ENCODE measurements at places on chromosomes 16 and 17. TPM values are rescaled to one million over a fixed set of nuclear protein-coding genes. Genes with fewer than 3 reads are reported as not detected.

Gene PRR11
- total RNA-seq = 2.5 TPM

Gene CSH2
- not detected for total RNA-seq

Gene WFDC1
- total RNA-seq = 7.6 TPM

Gene SULT1A4
- 2.1 TPM for total RNA-seq

Gene CRHR1
- 6.2 TPM for total RNA-seq

Gene ZNF263
- total RNA-seq = 36.0 TPM

Gene PRR35
- not detected for total RNA-seq

Gene GRN
- 95.3 TPM for total RNA-seq

Gene PGAP3
- 7.4 TPM for total RNA-seq

Gene TP53TG3B
- not detected for total RNA-seq

Gene SLC5A11
- total RNA-seq = not detected

Gene CD300E
- total RNA-seq = not detected

Gene KREMEN2
- total RNA-seq = 0.46 TPM

Gene GAA
- total RNA-seq = 17.1 TPM

Gene DYNLL2
- total RNA-seq = 66.9 TPM

Gene KAT2A
- total RNA-seq = 18.7 TPM

Gene IRX5
- total RNA-seq = 3.5 TPM

Gene CCT6B
- total RNA-seq = 3.9 TPM

Gene KIF18B
- total RNA-seq = 1.4 TPM

Gene RANBP10
- 6.9 TPM for total RNA-seq

Gene CA10
- 93.2 TPM for total RNA-seq

Gene OTOA
- total RNA-seq = 0.69 TPM

Gene ARHGDIA
- total RNA-seq = 33.2 TPM

Gene GLYR1
- 72.2 TPM for total RNA-seq

Gene PRSS27
- total RNA-seq = 3.9 TPM

Gene HSPB9
- total RNA-seq = 0.23 TPM

Gene SRR
- 51.9 TPM for total RNA-seq

Gene SERPINF2
- not detected for total RNA-seq

Gene DDX42
- 82.4 TPM for total RNA-seq

Gene ANKRD40CL
- not detected for total RNA-seq

Gene P2RX1
- total RNA-seq = 0.23 TPM

Gene LITAF
- 26.1 TPM for total RNA-seq

Gene GINS3
- 3.9 TPM for total RNA-seq

Gene TP53TG3D
- 0.92 TPM for total RNA-seq

Gene SALL1
- 8.1 TPM for total RNA-seq

Gene KCNH4
- total RNA-seq = 1.8 TPM

Gene HAP1
- total RNA-seq = 9.9 TPM

Gene UBB
- 1,701 TPM for total RNA-seq

Gene NPB
- 4.2 TPM for total RNA-seq

Gene DRC7
- total RNA-seq = 3.0 TPM

Gene C1QTNF1
- total RNA-seq = 3.2 TPM

Gene SHCBP1
- total RNA-seq = 4.6 TPM

Gene HAS3
- 12.0 TPM for total RNA-seq

Gene ALOXE3
- total RNA-seq = 0.69 TPM

Gene PIMREG
- total RNA-seq = 7.4 TPM

Measured in diencephalon (tissue), 1 donor.